Tibial artery (tissue), 4 donors: ENCODE measurements at places on chromosomes 4 and X.

DNA sequence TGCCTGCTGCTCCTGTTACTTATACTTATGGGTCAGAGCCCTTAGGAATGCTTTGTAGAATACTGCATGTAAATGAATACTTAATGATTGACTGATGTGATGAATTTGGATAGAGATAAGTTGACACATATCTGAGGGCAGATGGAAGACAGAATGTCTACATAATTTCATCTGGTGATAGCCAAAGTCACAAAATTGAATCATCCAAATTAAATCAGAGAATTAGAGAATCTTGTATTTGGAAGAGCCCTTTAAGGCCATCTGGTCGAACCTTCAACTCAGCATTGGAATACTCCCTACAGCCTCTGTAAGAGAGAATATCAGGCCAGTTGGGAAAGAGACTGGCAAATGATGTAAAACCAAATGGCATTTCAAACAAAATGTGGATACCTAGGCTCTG lies 944.8 kb downstream of the RPA4 start:
- no peak for DNase-seq

GRCh38 chr4:166239354-166239753 lies 366.3 kb downstream of the TLL1 start:
- no peak for DNase-seq

DNA sequence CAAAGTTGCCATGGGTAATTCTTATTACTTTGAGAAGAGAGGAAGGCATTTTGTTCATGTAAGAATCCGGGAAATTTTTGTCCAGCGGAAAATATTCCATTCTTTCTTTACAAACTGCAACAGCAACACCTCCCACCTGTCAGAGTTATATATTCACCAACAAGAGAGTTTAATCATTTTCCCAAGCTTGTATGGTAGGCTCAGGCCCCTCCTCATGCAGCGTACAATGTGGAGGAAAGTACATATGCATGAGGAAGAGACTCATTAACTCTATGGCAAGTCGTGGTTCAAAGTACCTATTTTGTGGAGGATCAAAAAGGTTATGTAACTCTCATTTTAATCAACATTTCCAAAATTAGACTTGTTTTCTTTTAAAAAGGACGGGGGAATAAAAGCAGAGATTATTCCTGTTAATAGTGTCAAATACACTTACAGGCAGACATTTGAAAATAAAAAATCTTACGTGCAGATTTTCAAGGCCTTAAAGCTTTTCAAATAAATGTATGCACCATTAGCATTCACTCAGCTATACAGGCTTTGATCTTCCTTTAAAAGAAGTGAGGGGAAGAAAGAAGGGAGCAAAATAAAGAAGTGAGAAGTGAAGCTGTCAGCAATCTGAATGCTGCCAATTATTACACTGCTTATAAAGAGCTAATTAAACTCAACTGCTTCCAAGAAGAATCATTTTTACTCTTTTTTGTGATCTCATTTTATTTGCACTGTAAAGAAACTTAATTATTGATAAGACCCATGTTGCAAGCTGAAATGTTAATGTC lies 204.8 kb downstream of the FAT4 start:
- no peak for DNase-seq

- DNase-seq = no peak
These were observed 79.1 kb downstream of the ELOVL6 start for GRCh38 chr4:110119337-110119736.
